B cell (primary cell): ENCODE measurements at places on chromosomes 2 and 18. TPM values are rescaled to one million over a fixed set of nuclear protein-coding genes. Genes with fewer than 3 reads are reported as not detected.

GRCh38 chr2:211766689-211767088 lies 771.9 kb downstream of the ERBB4 start:
- H3K27me3 ChIP-seq, result no peaks in the 10 kb centered on the region
- H3K36me3 ChIP-seq, result no peaks in the 10 kb centered on the region
- H3K27ac ChIP-seq, result no peak overlapping the region
- H3K4me3 ChIP-seq, result no peak overlapping the region
- no peaks in the 10 kb centered on the region for H3K4me1 ChIP-seq

DNA sequence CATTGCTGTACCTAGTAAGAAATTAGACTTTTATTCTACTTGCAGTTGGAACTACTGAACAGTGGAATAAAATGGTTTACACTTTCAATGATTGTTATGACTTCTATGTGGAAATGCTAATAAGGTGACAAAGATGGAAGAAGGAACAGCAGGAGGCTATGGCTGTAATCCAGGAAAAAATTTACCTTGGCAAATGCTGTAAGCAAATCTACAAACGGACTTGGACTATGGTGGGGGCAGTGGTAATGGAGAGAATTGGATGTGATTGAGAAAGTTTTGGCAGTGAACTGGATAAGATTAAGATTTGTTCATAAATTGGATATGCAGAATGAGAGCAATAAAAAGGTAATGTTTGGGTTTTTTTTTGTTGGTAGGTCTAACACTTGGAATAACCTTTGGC lies 111.0 kb upstream of the ERBB4 start:
- DNase-seq, result no peak
- H3K27ac ChIP-seq, result no peak overlapping the region
- no peaks in the 10 kb centered on the region for H3K36me3 ChIP-seq
- no peaks in the 10 kb centered on the region for H3K27me3 ChIP-seq
- H3K4me3 ChIP-seq, result no peak overlapping the region
- no peaks in the 10 kb centered on the region for H3K4me1 ChIP-seq

DNA sequence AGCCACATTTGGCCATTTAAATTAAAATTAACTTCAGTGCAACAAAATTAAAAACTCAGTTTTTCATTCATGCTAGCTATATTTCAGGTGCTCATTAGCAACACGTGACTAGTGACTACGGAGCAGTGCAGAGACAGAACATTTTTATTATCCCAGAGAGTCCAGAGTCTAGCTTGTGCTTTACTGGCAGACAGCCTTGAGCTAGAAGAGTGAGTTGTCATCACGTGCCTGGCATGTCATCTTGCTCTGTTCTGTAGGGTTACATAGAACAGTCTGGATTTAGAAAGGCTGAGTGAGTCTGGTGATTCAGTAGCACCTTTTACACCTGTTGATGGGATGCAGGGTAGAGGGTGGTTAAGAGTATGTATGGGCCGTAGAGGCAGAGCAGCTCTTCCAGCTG lies 136.9 kb upstream of the IL1R2 start:
- no peak for DNase-seq
- no peak overlapping the region for H3K4me3 ChIP-seq

DNA sequence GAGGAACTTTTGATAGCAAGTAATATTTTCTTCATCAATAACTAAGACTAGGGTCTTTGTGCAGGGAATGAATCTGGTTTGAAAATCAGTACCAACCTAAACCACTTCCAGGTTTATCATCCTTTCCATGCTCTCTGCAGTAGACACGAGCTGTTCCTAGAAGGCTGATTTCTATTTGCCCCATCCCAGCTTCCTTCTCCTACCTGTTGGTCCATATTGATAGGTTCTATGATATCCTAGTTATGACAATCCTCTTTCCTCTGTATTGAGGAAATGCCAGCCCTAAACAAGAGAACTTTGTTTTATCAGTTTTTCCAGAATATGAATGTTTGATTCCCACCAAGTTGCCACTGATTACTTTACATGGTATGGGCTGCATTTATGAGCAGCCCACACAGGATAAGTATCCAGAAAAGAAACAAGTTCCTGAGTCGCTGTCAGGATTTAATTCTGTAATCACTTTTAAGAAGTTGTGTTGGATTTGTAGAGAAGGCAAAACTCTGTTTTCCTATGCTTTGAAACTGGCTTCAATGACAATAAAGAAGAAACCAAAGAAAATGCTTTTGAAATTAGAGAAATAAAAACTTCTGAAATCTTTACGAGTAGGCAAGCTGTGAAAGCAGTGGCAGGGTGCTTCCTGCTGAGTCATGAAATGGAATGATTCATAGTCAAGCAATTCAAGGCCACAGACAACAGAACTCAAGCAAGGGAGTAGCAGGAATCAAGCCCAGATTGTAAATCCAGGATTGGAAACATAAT lies 37.3 kb upstream of the TANK start:
- no peak for DNase-seq
- H3K36me3 ChIP-seq, result no peaks in the 10 kb centered on the region
- no peak overlapping the region for H3K4me3 ChIP-seq
- no peaks in the 10 kb centered on the region for H3K27me3 ChIP-seq
- H3K27ac ChIP-seq, result no peak overlapping the region

Gene LIMS3
- total RNA-seq, result 0.32 and 0.81 TPM in 2 replicates

Gene MYO3B
- not detected in 2 replicates for total RNA-seq

Gene IWS1
- total RNA-seq, result 45.9 and 49.6 TPM in 2 replicates
